Activated CD4-positive, alpha-beta T cell treated with anti-CD3 and anti-CD28 coated beads for 36 hours (primary cell): ENCODE measurements at places on chromosomes 5 and 9. TPM values are rescaled to one million over a fixed set of nuclear protein-coding genes. Genes with fewer than 3 reads are reported as not detected.

Gene LCN1
- not detected for total RNA-seq

Gene IL11RA
- 21.3 TPM for total RNA-seq

- H3K27ac ChIP-seq = no peak overlapping the region
- H3K4me3 ChIP-seq = no peak overlapping the region
- H3K4me1 ChIP-seq = peaks cover 10% of the 10 kb centered on the region
- no peak for DNase-seq
- no peaks in the 10 kb centered on the region for H3K27me3 ChIP-seq
These were observed 20.6 kb downstream of the ELL2 start for GRCh38 chr5:95940758-95941682.

- no peak overlapping the region for H3K27ac ChIP-seq
- no peaks in the 10 kb centered on the region for H3K36me3 ChIP-seq
- no peak for DNase-seq
- peaks cover 15% of the 10 kb centered on the region for H3K27me3 ChIP-seq
These were observed 189.3 kb upstream of the MAST4 start for GRCh38 chr5:66406761-66407336.

DNA sequence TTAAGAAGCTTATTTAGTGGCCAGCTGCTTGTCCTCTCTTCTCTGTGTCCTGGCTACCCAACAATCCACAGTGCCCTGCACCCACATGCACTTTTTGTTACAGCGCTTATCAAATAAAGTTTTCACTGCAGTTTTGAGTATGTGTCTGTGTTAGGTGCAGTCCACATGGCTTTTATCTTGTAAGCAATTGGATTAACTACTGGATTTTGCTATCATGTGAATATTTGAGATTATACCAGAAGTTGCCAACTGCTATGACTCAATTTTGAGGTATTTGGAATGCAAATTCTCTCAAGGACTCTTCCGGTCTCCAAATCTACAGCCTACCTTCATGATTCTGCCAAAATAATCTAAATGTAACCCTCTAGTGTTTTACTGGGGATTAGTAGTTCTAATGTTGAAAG, 690.2 kb downstream of the NR2F1-AS1 start:
- no peak for DNase-seq
- H3K27me3 ChIP-seq = no peaks in the 10 kb centered on the region
- no peaks in the 10 kb centered on the region for H3K36me3 ChIP-seq
- no peaks in the 10 kb centered on the region for H3K4me1 ChIP-seq
- H3K27ac ChIP-seq = no peak overlapping the region

DNA sequence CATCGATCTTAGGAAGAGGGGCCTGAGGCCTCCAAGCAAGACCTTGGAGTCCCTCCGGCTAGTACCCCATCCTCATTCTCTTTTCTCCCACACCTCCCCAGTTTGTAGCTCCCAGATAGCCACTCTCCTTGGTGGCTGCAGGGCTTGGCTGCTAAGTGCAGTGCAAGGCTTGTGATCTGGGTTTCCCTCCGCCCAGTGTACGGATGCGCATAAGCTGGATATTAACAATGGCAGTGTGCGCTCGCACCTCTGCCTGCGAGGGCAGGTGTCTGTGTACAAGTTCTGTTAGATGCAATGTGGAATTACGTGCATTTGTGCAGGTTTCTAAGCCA, 71.0 kb upstream of the TBCA start:
- DNase-seq = no peak
- peaks cover 3% of the 10 kb centered on the region for H3K36me3 ChIP-seq
- H3K4me1 ChIP-seq = peaks cover 13% of the 10 kb centered on the region
- no peak overlapping the region for H3K4me3 ChIP-seq
- H3K27ac ChIP-seq = no peak overlapping the region

DNA sequence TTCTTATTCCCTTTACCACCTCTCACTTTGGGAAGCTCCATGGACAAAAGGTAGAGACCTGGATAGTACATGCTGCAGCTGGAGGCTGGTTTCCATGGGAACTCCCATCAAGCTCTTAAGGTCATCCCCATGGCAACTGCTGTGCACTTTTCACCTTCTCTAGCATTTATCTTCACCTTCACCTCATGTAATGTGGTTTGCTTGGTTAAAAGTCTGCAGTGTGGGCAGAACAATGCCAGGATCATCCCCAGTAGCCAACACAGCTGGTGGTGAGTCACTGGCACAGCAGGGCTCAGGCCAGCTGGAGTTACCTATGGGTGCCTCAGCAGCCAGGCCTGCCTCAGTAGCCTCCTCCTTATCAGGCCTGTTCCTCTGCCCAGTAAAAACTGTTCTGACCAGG, 210.5 kb downstream of the GRIA1 start:
- no peaks in the 10 kb centered on the region for H3K4me1 ChIP-seq
- no peak for DNase-seq
- H3K27me3 ChIP-seq = no peaks in the 10 kb centered on the region
- H3K36me3 ChIP-seq = no peaks in the 10 kb centered on the region

DNA sequence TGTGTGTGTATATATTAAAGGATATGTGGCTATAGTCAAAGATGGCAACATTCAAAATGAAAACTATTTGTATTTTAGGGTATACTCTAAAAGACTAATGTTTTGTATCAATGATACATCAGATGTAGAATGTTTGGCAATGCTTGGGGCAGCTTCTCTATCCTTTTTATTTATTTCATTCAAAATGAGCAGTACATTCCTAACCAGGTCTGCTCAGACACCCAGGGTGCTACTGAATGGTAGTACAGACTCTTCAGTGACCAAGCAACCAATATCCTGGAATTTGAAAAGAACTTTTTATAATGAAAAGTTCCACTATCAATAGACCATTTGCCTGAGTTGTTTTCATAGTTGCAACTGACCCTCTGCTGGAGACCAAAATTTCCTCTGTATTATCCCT, 23.9 kb downstream of the MEGF9 start:
- H3K36me3 ChIP-seq = no peaks in the 10 kb centered on the region
- H3K4me1 ChIP-seq = peaks cover 24% of the 10 kb centered on the region
- DNase-seq = no peak

DNA sequence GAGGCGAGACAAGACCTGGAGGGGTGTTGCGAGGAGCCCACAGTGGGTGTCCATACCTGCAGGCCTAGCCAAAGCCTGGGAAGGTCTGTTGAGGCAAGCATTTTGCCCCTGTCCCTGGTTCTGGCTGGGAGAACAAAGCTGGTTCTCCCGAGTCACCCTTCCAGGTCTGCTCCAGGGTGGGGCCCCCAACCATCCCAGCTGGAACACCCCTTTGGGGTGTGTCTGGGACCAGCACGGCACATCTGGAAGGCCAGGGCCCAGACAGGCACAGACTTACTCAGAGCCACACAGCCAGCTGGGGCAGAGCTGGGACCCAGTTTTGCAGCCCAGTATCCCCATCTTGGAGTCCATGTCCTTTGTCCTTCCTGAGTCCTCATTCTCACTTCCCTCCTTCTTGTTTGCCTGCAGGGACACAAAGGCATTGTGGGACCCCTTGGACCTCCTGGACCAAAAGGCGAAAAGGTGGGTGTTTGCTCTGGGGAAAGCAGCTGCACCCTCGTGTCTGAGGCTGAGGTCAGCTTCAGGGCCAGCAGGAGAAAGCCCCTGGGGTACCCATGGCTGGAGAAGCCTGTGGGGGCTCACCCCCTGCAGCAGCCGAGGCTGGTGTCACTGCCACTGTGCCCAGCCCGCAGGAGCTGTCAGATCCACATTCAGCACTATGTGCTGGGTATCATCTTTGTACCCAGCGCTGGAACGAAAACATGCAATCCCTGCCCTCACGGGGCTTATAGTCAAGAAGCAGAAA, 38.4 kb upstream of the ORM1 start:
- no peak overlapping the region for H3K4me3 ChIP-seq
- H3K4me1 ChIP-seq = no peaks in the 10 kb centered on the region
- H3K36me3 ChIP-seq = no peaks in the 10 kb centered on the region
- DNase-seq = peak; percentile 2
- no peaks in the 10 kb centered on the region for H3K27me3 ChIP-seq

- DNase-seq = peak; percentile 61
- peaks cover 13% of the 10 kb centered on the region for H3K4me1 ChIP-seq
- no peak overlapping the region for H3K4me3 ChIP-seq
These were observed 389.3 kb upstream of the DMAC1 start for GRCh38 chr9:8188723-8189407.

- H3K36me3 ChIP-seq = no peaks in the 10 kb centered on the region
- H3K4me1 ChIP-seq = peaks cover 3% of the 10 kb centered on the region
- no peak overlapping the region for H3K4me3 ChIP-seq
- no peak overlapping the region for H3K27ac ChIP-seq
These were observed 14.9 kb downstream of the GLDC start for GRCh38 chr9:6630502-6631206.

- no peak overlapping the region for H3K4me3 ChIP-seq
- H3K27me3 ChIP-seq = no peaks in the 10 kb centered on the region
- peaks cover 20% of the 10 kb centered on the region for H3K4me1 ChIP-seq
- peaks cover 35% of the 10 kb centered on the region for H3K36me3 ChIP-seq
- no peak for DNase-seq
These were observed 20.3 kb downstream of the PAIP2 start for GRCh38 chr5:139361835-139362429.

DNA sequence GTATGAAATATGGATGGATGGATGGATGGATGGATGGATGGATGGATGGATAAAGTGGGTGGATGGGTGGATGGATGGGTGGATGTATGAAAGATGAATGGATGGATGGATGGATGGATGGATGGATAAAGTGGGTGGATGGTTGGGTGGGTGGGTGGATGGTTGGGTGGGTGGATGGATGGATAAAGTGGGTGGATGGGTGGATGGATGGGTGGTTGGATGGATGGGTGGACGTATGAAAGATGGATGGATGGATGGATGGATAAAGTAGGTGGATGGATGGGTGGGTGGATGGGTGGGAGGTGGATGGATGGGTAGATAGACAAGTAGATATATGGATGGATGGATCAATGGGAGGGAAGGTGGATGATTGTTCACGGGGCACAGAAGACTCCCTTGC, 19.0 kb downstream of the UNC5A start:
- peaks cover 19% of the 10 kb centered on the region for H3K27me3 ChIP-seq
- no peaks in the 10 kb centered on the region for H3K4me1 ChIP-seq
- no peak for DNase-seq
- H3K4me3 ChIP-seq = no peak overlapping the region

DNA sequence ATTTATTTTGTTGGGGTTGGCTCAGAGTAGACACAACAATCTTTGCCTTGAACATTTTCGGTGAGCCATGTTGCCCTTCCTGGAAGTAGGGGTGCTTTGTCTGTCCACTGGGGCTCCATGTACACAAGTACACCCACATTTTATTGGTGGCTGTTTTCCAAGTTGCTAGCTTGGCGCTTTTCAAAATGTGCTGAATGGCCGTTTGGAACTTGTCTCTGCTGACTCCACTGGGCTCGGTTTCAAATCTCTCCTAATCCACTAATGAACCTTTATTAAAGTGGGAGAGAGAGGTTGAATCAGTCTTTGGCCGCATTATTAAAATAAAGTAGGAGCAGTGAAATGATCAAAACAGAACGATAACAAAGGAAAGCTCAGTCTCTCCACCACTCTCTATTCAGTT, 64.6 kb upstream of the TAF11L2 start:
- H3K36me3 ChIP-seq = no peaks in the 10 kb centered on the region
- H3K4me3 ChIP-seq = no peak overlapping the region
- peaks cover 3% of the 10 kb centered on the region for H3K4me1 ChIP-seq

- H3K4me1 ChIP-seq = no peaks in the 10 kb centered on the region
- H3K27ac ChIP-seq = no peak overlapping the region
- H3K4me3 ChIP-seq = no peak overlapping the region
- H3K36me3 ChIP-seq = no peaks in the 10 kb centered on the region
These were observed 159.5 kb downstream of the GHR start for GRCh38 chr5:42582723-42583122.
